ENCODE measurements at places on chromosomes 5 and 9. TPM values are rescaled to one million over a fixed set of nuclear protein-coding genes. Genes with fewer than 3 reads are reported as not detected.

The OR2V2 gene
- total RNA-seq = not detected

The SLC6A18 gene
- not detected for total RNA-seq

The CCL21 gene
- 9.9 TPM for total RNA-seq

The TJP2 gene
- total RNA-seq = 68.6 TPM

The PRDM9 gene
- total RNA-seq = not detected

The GLDC gene
- total RNA-seq = 76.2 TPM

The PSAT1 gene
- 95.9 TPM for total RNA-seq

The IL5 gene
- total RNA-seq = not detected

DNA sequence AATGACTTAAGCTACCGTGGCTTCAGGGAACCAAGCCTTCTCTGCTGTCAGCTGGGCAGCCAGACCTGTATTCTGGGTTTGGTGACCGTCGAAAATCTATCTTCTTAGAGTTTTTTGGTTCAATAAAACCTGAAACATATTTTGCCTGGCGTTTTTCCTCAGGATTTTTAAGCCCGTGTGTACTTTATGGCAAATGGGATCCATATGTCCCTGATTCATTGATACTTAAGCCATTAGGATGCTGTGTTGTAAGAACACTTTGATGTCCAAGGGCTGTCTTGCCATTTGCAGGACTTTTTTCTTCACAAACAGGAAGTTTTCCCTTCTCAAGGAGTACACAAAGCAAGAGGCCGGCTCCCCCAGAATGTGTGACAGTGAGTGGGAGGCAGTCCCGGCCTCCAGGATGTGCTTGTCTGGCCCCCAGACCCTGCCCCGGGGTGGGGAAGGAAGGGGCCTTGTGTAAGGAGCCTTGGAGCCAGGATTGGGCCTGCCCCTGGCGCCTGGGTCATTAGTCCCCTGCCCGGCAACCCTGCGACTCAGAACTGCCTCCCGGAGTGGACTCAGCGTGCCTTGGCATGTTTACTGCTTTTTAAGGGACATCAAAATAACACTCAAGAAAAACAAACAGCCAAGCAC is 83.4 kb upstream of the SMIM23 start:
- H3K4me1 ChIP-seq = no peaks in the 10 kb centered on the region
- no peak for DNase-seq
- H3K4me3 ChIP-seq = no peak overlapping the region
- no peaks in the 10 kb centered on the region for H3K36me3 ChIP-seq
- no peak overlapping the region for H3K27ac ChIP-seq

DNA sequence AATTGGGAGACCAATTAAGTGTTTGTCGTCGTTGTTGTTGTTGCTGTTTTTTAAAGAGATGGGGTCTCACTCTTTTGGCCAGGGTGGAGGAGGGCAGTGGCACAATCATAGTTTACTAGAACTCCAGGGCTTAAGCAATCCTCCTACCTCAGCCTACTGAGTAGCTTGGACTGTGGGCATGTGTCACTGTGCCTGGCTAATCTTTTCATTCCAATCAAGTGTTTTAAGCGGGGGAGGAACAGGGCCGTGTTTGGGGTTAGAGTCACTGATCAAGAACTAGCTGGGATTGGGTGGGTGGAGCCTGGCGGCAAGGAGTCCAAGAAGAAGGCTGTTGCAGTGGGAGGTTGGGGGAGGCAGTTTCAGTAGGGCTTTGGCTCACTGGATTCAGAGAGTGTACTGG is 13.8 kb downstream of the SNX30 start:
- no peaks in the 10 kb centered on the region for H3K36me3 ChIP-seq
- no peaks in the 10 kb centered on the region for H3K4me1 ChIP-seq
- no peak overlapping the region for H3K27ac ChIP-seq
- no peaks in the 10 kb centered on the region for H3K27me3 ChIP-seq
- H3K4me3 ChIP-seq = no peak overlapping the region
- no peak for DNase-seq

- H3K4me1 ChIP-seq = peaks cover 24% of the 10 kb centered on the region
- peak overlapping the region; percentile 97 for H3K27ac ChIP-seq
- peak overlapping the region; percentile 87 for H3K4me3 ChIP-seq
- DNase-seq = peak; percentile 84
- H3K36me3 ChIP-seq = no peaks in the 10 kb centered on the region
Measured at GRCh38 chr5:134524272-134524825, 1.1 kb upstream of the JADE2 start.

- H3K27me3 ChIP-seq = no peaks in the 10 kb centered on the region
- DNase-seq = no peak
- H3K4me1 ChIP-seq = no peaks in the 10 kb centered on the region
- H3K4me3 ChIP-seq = no peak overlapping the region
- H3K27ac ChIP-seq = no peak overlapping the region
Measured at GRCh38 chr9:37311938-37312708, 110.4 kb upstream of the GRHPR start.

- H3K4me3 ChIP-seq = no peak overlapping the region
- no peak overlapping the region for H3K27ac ChIP-seq
- no peaks in the 10 kb centered on the region for H3K4me1 ChIP-seq
- DNase-seq = peak; percentile 5
- no peaks in the 10 kb centered on the region for H3K27me3 ChIP-seq
Measured at GRCh38 chr9:134635351-134636148, 6.1 kb upstream of the COL5A1 start.

GRCh38 chr5:43154469-43154868 is 33.8 kb downstream of the ZNF131 start:
- no peak for DNase-seq
- H3K4me3 ChIP-seq = no peak overlapping the region
- H3K27ac ChIP-seq = no peak overlapping the region
- no peaks in the 10 kb centered on the region for H3K36me3 ChIP-seq
- no peaks in the 10 kb centered on the region for H3K4me1 ChIP-seq

DNA sequence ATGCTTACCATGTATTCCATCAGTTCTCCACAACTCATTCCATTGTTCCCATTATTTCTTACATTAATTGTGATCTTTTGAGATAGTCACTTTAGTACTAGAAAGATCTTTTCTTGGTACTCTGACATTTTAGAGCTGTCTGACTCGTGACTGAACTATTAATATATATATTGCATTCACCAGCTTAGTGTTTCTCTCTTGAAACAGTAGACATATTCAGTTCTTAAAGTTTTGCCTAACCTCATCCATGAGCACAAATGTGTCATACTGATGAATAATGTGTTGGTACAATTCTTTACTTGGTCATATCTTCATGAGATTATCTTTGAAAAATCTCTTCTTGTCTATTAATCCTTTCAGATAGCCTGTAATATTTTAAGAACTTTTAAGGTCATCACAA is 74.3 kb downstream of the NLN start:
- no peak for DNase-seq
- no peaks in the 10 kb centered on the region for H3K36me3 ChIP-seq
- no peaks in the 10 kb centered on the region for H3K4me1 ChIP-seq
- H3K4me3 ChIP-seq = no peak overlapping the region
- no peaks in the 10 kb centered on the region for H3K27me3 ChIP-seq
- H3K27ac ChIP-seq = no peak overlapping the region

DNA sequence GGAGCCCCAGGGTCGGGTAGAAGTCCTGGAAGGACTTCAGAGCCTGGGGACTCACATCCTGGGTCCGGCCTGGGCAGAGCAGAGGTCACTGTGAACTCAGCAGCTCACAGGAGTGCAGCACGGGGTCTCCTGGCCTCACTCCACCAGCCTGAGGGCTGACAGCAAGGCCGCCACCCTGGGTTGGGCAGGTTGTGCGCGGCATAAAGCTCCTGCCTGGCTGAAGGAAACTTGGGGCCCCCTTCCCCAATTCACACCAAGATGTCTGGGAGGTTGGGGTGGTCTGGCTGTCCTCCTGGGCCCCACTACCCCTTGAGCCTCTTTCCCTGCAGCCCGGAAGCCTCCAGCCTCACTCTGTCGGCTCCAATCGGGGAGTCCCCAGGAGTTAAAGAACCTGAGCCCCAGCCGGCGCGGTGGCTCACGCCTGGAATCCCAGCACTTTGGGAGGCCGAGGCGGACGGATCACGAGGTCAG is 2.1 kb downstream of the LCN15 start:
- no peaks in the 10 kb centered on the region for H3K27me3 ChIP-seq
- H3K4me3 ChIP-seq = no peak overlapping the region
- H3K27ac ChIP-seq = no peak overlapping the region
- no peak for DNase-seq
- H3K36me3 ChIP-seq = no peaks in the 10 kb centered on the region

- no peaks in the 10 kb centered on the region for H3K27me3 ChIP-seq
- no peak overlapping the region for H3K4me3 ChIP-seq
- H3K27ac ChIP-seq = no peak overlapping the region
- no peak for DNase-seq
Measured at GRCh38 chr9:107866711-107867311, 377.2 kb upstream of the KLF4 start.

GRCh38 chr5:107248066-107248695 is 422.6 kb downstream of the EFNA5 start:
- no peak overlapping the region for H3K27ac ChIP-seq
- no peaks in the 10 kb centered on the region for H3K4me1 ChIP-seq
- DNase-seq = peak; percentile 24
- H3K27me3 ChIP-seq = no peaks in the 10 kb centered on the region
- H3K36me3 ChIP-seq = no peaks in the 10 kb centered on the region

- DNase-seq = no peak
- no peaks in the 10 kb centered on the region for H3K4me1 ChIP-seq
- no peak overlapping the region for H3K27ac ChIP-seq
- H3K4me3 ChIP-seq = no peak overlapping the region
- peaks cover 34% of the 10 kb centered on the region for H3K36me3 ChIP-seq
Measured at GRCh38 chr9:34089311-34089710, 37.2 kb downstream of the DCAF12 start.

DNA sequence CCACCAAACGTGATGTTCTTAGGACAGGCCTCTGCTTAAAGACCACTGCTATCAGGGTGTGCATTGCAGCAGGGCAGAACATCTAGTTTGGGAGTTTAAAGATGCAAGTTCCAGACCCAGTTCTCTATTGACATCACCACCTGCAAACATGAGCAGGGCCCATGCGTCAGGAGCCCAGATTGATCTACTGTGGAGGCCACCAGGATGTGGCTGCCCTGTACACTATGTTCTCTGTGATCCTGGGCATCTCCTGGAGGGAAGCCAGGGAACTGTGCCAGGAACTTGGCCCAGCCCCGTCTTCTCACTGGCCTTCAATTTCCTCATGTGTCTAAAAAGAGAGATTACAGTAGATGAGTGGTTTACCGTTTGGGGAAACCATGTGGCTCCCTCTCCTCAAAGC is 87.1 kb downstream of the PDE6A start:
- no peaks in the 10 kb centered on the region for H3K27me3 ChIP-seq
- no peak overlapping the region for H3K27ac ChIP-seq
- H3K36me3 ChIP-seq = no peaks in the 10 kb centered on the region
- DNase-seq = peak; percentile 69
- no peaks in the 10 kb centered on the region for H3K4me1 ChIP-seq

GRCh38 chr5:171313481-171314206 is 4.6 kb downstream of the TLX3 start:
- peaks cover 46% of the 10 kb centered on the region for H3K4me1 ChIP-seq
- no peak overlapping the region for H3K27ac ChIP-seq
- DNase-seq = no peak
- no peak overlapping the region for H3K4me3 ChIP-seq
- peaks cover 73% of the 10 kb centered on the region for H3K27me3 ChIP-seq
- no peaks in the 10 kb centered on the region for H3K36me3 ChIP-seq

DNA sequence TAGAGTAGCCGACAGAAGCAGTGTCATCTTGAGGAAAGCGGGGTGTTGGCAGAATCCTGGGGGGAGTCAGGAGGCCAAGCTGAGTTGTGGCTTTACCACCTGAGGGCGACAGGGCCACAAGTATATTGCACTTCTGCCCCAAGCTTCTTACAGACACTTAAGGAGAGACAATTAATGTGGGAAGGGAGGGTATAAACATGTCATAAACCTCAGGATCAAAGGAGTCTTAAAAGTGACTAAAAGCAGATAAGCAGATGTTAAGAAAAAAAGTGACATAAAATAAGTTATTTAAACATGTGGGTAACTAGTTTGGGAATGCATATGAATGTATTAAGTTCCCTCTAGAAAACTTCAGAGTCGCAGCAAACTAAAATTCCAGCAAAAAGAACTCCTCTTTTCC is 63.9 kb downstream of the ERAP1 start:
- no peaks in the 10 kb centered on the region for H3K27me3 ChIP-seq
- H3K4me1 ChIP-seq = no peaks in the 10 kb centered on the region
- H3K4me3 ChIP-seq = no peak overlapping the region

DNA sequence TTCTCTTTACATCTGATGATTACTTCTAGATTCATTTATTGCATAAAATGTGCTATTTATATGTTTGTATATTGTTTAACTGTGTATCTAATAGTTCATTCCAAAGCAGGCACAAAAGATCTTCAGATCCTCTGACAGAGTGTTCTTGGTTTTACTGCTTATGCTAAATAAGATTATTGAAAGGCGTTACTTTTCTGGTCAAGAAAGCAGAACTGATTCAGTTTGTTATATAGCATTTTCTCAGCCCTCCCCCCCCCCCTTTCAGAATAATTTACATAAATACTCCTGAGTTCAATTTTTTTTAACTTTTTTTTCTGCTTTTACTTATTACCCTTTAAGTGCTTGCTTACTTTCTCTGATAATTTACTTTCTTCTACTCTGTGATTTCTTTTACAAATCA is 15.4 kb downstream of the CDC42SE2 start:
- no peak overlapping the region for H3K27ac ChIP-seq
- no peak overlapping the region for H3K4me3 ChIP-seq
- DNase-seq = no peak
- peaks cover 38% of the 10 kb centered on the region for H3K4me1 ChIP-seq
- no peaks in the 10 kb centered on the region for H3K27me3 ChIP-seq

DNA sequence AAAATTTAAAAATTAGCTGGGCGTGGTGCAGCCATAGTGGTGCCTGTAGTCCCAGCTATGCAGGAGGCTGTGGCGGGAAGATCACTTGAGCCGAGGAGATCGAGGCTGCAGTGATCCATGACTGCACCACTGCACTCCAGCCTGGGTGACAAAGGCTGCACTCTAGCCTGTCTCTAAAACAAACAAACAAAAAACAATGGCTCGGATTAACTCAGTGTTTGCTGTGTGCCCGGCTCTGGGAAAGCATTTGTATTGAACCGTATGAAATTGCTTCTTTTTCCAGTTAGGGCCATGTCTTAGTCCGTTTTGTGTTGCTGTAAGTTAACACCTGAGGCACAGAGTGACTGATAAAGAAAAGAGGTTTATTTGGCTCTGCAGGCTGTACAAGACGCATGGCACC is 62.6 kb downstream of the CFAP77 start:
- no peak overlapping the region for H3K27ac ChIP-seq
- no peaks in the 10 kb centered on the region for H3K27me3 ChIP-seq
- DNase-seq = no peak
- H3K4me3 ChIP-seq = no peak overlapping the region
- H3K36me3 ChIP-seq = no peaks in the 10 kb centered on the region

GRCh38 chr5:5200133-5200532 is 60.0 kb downstream of the ADAMTS16 start:
- H3K4me1 ChIP-seq = no peaks in the 10 kb centered on the region
- no peak overlapping the region for H3K4me3 ChIP-seq
- no peak overlapping the region for H3K27ac ChIP-seq
- no peak for DNase-seq

DNA sequence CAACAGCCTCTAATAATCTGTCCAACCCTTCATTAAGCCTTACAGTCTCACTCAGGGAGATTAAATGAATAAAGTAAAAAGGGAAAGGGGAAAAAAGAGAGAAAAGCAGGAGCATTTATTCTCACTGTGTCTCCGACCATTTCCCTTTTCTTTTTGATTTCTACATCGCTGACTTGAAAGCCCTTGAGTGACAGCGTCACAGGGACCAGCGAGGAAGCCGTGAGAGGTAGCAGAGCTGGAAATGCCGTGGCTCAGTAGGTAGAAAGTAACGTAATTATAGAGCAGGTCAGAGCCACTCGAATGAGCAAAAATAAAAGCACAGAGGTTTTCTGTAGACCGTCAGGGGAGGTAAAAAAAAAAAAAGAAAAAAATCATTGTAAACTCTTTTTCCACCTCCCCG is 52.4 kb downstream of the ASS1 start:
- peak overlapping the region; percentile 94 for H3K27ac ChIP-seq
- H3K4me3 ChIP-seq = no peak overlapping the region
- H3K27me3 ChIP-seq = no peaks in the 10 kb centered on the region
- no peaks in the 10 kb centered on the region for H3K36me3 ChIP-seq
